ENCODE measurements at places on chromosomes 1 and 21. TPM values are rescaled to one million over a fixed set of nuclear protein-coding genes. Genes with fewer than 3 reads are reported as not detected.

- no peak for DNase-seq
Measured at GRCh38 chr1:94101613-94102525, 19.1 kb downstream of the ABCA4 start.

DNAH14 gene
- 14.2 TPM for polyA plus RNA-seq

- DNase-seq = no peak
Measured at GRCh38 chr1:209945377-209945776, 7.4 kb downstream of the SYT14 start.

LYSMD1 gene
- 18.6 TPM for polyA plus RNA-seq

Measured in right lung (tissue), 10 donors.